HCEC 1CT (cell line): ENCODE measurements at places on chromosomes 1 and 21.

GRCh38 chr1:201261771-201262547 lies 21.3 kb upstream of the PKP1 start:
- no peak for DNase-seq

- no peak for DNase-seq
Measured at GRCh38 chr1:175270361-175270760, 77.8 kb upstream of the KIAA0040 start.

- DNase-seq = no peak
Measured at GRCh38 chr1:94908190-94908589, 18.7 kb downstream of the CNN3 start.

DNA sequence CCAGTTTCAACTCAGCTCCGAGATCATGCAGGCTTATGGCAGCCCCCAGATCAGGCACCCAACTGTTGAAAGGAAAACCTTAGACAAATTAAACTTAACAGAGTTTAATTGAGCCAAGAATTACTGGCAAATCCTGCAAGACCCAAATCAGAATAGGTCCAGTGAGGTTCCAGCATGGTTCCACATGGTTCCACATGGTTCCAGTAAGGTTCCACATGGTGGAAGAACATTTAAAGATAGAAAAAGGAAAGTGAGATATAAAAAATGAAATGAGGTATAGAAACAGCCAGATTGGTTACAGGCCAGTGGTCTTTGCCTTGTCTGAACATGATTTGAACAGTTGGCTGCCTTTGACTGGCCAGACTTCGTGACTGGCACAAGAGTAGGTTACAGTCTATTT lies 288.8 kb upstream of the LRRC7 start:
- no peak for DNase-seq

- no peak for DNase-seq
Measured at GRCh38 chr1:43292216-43292615, 6.8 kb upstream of the C1orf210 start.

DNA sequence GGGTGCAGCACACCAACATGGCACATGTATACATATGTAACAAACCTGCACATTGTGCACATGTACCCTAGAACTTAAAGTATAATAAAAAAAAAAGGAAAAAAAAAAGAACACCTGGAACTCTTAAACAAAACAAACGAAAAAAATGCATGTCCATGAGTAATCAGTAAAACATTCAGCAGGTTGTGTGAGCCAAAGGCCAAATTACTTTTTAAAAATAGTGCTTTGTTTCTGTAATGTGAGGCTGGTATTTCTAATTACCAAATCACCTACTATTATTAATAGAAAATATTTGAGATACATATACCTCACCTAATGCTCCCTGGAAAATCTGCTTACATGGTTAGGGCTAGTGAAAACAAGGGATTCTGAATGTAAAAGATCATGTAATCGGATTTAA lies 294.4 kb upstream of the NR5A2 start:
- DNase-seq = peak; percentile 11

- DNase-seq = no peak
Measured at GRCh38 chr1:242523719-242524570, 552 bp downstream of the PLD5 start.

- no peak for DNase-seq
Measured at GRCh38 chr1:173496757-173497320, 19.7 kb downstream of the PRDX6 start.

GRCh38 chr1:25031601-25031965 lies 101.5 kb upstream of the RUNX3 start:
- DNase-seq = no peak

DNA sequence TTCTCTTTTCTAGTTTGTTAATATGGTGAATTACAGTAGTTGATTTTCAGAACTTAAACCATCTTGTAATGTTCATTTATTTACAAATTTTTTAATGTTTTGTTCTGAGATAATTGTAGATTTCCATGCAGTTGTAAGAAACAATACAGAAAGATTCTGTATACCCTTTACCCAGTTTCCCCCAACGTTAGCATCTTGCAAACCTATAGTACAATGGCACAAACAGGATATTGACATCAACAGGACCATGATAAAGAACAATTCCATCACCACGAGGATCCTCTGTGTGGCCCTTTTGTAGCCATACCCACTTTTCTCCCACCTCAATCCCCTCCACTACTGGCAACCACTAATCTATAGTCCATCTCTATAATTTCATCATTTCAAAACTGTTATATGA lies 33.3 kb downstream of the COL6A1 start:
- DNase-seq = no peak

DNA sequence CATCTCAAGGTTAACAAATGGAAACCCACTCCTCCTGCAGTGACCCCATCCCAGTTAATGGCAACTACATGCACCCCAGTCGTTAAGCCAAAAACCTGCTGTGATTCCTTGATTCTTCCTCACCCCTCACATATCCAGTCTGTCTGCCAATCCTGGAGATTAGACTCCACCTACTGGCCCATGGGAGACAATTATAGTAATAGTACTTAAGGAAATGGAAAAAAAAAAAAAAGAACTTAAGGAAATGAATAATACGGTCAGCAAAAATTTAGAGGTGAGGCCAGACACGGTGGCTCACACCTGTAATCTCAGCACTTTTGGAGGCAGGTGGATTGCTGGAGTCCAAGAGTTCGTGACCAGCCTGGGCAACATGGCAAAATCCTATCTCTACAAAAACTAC lies 7.0 kb downstream of the NOL9 start:
- DNase-seq = peak; percentile 18

- peak; percentile 42 for DNase-seq
Measured at GRCh38 chr1:78289603-78290002, 201.2 kb upstream of the PTGFR start.

- DNase-seq = no peak
Measured at GRCh38 chr1:59678040-59678439, 136.7 kb upstream of the HOOK1 start.

DNA sequence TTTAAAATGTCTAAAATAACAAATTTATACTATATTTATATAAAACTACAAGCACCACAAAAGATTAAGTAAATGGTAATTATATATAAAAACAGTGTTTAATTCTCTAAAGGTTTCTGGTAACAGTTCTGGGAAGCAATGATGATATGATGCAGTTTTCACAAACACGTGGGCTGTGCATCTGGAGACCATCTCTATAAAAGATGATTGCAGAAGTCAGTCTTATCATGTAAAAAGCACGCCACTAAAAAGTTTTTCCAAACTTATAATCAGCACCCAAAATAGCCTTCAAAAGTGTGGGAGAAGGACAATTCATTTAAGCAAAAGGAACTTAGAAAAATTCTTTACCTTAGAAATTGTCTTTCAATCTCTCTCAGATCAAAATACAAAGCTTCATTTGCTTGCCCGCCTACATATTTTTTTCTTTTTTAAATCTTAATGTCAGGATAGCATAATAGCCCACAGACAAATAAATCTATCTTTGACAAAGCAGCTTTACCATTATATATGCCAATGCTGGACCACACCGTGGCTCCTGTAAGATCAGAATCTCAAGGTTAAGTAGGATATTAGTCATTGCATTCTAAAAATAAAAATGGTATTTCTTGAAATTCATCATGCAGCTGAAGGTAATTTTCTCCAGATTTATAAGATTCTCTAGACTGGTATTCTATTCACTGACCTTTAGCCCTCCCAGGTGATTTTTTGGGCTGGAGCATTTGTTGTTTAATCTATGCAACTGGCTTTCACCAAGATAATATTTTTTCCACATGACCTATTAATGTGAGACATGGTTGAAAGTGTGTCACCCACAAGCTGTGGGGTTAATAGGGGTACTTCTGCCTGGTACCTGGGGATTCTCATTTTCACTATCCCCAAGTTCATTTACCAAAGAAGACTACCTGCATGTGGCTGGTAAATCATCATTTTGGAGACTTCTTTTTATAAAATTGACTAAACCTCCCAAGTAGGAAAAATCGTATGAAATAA lies 189.6 kb upstream of the ST6GALNAC5 start:
- no peak for DNase-seq

DNA sequence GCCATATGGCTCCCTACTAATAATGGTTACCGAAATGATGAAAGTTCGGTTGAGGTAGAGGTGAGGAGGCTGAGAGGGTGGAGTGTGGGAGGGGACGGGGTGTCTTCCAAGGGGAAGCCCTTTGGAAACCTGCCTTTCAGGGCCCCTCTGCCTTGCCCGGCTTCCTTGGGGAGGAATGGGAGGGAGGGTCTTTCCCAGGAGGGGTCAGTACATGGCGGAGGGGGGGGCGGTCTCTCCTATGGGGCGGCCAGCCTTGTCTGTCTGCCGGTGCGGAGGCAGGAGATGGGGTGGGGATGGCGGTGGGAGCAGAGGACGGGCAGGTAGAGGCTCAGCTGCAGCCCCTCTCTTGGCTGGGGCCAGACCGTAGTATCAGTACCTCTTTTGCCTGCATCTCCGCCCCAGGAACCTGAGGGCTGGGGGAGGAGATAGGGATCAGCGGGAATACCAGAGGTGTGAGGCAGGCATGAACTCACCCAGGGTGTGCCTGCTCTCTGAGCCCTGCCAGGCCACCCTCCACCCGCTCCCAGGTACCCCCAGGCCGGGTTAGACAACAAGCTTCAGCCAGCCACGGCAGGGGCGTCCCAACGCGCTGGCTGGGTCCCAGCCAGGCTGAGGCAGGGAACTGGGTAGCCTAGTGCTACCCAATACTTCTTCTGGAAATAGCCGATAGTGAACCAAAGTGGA lies 79.4 kb upstream of the POU3F1 start:
- DNase-seq = no peak

DNA sequence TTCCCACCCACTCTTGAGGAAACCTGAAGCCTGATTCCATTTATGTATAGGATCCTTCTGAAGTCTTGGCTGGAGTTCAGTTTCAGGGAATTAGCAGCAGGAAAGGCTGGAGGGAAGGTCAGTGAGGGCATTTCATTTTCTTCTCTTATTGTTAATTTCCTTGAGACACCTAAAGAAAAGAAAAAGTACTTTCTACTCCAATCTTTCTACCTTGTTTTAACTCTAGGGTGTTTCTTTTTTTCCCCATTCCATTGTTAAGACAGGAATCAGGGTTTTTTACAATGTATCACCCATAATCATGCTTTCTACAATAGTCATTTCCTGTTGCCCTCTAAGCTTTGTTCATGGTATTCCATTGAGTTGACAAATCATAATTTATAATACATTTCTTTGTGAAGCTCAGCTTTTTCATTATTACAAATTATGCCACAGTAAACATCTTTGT lies 27.4 kb downstream of the SNRPE start:
- DNase-seq = peak; percentile 89

DNA sequence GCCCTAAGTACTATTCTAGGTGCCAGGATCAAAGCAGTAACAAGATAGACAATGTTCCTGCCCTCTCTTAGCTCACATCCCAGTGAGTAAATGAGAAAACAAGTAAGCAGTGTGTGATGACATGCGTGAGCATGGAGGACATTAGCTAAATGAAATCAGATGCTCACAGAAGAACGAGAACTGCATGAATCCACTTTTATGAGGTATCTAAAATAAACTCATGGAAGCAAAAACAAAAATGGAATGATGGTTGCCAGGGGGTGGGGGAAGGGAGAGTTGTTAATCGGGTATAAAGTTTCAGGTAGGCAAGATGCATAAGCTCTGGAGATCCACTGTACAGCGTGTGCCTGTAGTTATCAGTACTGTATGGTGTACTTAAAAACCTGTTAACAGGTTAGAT lies 195.1 kb downstream of the HHAT start:
- no peak for DNase-seq
